ENCODE measurements at places on chromosomes 12 and 14.

DNA sequence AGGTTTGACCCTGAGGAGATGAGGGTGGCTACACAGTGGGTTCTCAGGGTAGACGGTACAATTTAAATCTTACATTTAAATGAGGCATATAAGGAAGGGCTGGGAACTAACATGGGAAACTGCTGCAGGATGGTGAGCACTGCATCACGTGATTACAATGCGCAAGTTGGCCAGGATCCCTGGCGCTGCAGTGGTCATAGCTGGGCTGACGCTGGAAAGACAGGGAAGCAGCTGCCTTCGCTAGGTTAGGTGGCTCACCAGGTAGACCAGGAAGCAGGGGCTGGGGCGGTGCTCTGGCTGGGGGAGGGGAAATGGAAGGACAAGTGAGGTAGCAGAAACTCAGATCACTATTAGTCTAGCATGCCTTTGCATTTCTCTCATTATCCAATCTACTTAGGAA is 149.9 kb downstream of the FOXN3 start:
- no peak for DNase-seq

GRCh38 chr14:76326918-76327689 is 48.8 kb upstream of the ESRRB start:
- no peak for DNase-seq

DNA sequence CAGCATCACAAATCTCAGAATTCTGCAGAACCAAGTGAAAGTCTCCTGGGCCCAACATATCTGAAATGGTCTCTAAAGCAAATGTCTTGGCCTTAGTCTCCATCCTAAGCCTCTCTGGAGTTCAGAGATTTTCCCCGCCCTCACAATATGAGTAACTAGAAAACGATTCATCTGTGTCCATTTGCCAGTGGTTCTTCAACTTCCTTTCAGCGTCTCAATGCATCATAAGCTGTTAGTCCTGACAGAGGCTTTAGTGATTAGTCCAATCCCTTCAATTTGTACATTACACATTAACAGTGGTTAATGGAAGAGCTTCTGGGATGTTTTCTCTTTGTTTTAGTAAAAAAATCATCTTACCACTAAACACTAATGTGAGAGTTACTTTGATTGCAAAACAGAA is 17.4 kb downstream of the NPC2 start:
- DNase-seq = no peak

- no peak for DNase-seq
Observed at GRCh38 chr12:54421175-54421878, 2.3 kb upstream of the ITGA5 start.

DNA sequence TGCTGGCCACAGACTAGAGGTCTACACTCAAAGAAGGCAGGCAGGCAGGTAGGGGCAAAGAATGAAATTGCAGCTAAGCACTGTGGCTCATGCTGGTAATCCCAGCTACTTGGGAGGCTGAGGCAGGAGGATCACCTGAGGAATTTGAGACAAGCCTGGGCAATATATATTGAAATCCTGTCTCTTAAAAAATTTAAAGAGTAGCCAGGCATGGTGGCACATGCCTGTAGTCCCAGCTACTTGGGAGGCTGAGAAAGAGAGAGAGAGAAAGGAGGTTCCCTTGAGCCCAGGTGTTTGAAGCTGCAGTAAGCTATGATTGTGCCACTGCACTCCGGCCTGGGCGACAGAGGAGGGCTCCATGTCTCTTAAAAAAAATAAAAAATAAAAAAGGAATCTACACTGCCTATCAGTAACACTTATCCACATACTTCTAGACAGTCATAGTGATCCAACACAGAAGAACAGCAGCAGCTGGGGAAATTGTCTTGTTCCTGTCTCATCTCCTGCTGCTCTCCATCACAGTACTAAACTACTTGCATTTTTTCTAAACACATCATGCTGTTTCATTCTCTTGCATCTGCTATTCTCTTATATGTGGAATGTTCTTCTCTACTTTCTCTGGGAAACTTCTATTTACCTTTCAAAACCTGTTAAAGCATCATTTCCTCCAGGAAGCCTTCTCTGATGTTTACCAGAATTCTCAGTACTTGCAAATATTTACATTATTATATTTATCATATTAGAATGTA is 57.2 kb downstream of the ATF7 start:
- no peak for DNase-seq

DNA sequence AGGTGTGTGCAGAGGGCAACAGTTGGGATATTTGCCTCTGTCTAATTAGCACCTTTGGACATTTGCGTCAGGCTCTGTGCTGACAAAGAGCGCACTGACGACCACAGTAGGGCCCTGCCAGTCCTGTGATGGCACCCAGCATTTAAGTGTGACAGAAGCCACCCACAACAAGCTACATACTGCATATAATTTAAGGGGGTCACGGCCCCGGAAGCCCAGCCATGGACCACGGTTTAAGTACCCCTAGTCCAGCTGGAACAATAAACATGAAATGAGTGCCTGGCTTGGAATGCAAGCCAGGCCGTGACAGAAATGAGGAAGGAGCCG is 16.8 kb upstream of the DYNC1H1 start:
- peak; percentile 23 for DNase-seq

DNA sequence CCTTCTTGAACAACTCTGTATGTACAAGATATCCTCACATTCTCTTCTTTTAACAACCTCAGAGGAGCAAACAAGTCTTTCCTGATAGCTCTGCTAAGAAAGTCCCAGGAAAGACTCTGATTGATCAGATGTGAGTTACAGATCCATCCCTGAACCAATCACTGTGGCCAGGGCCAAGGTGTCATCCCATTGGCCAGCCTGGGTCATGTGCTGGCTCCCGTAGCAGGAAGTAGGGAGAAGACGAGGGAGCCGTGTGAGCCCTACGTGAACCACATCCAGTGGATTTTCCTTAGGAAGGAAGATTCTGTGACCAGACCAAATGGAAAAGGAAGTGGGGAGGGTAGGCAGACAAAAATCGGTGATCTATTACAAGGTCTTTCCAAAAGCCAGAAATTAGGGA is 5.6 kb downstream of the P2RX7 start:
- DNase-seq = no peak

Data from stimulated activated naive CD4-positive, alpha-beta T cell treated with Interleukin-2 at 50 U/mL for 16 hours (primary cell).